ENCODE measurements at places on chromosomes 1 and 21.

DNA sequence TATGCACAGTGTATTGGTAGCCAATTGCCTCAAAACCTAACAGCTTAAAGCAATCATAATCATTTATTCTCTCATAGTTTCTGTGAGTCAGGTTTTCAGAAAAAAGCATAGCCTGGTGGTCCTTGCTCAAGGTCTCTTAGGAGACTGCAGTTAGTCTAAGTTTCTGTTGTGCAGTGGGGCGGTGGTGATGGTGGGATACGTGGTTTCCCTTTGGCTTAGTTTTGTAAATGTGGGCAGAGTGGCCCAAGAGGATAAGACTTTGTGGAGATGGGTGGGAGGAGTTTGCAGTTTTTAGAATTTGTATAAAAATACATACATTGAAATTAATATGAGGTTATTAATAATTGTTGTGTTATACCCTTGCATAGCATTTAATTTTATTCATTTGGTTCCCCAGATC is 68.6 kb downstream of the NOS1AP start:
- no peak for DNase-seq

DNA sequence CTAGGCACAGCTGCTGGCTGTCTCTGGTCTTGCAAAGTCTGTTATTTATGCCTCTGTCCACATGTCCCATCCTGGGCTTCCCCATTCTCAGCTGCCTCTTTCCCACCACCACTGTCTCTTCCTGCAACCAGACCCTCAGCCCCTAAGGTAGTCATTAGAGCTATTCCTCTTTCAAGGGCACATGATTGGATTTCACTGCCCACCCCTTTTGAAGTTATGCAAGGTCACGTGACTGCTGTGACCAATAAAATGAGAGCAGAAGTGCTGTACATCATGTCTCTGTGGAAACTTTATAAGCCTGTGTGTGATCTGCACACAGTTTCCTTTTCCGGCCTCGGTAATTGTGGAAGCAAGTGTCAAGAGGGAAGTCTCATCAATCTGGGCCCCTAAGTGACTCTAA is 136.6 kb upstream of the HMGB4 start:
- DNase-seq: no peak

GRCh38 chr1:106290805-106291501 is 765.5 kb upstream of the PRMT6 start:
- DNase-seq: no peak

- peak; percentile 91 for DNase-seq
Observed at GRCh38 chr1:8879922-8880676, 1.6 kb upstream of the ENO1 start.

DNA sequence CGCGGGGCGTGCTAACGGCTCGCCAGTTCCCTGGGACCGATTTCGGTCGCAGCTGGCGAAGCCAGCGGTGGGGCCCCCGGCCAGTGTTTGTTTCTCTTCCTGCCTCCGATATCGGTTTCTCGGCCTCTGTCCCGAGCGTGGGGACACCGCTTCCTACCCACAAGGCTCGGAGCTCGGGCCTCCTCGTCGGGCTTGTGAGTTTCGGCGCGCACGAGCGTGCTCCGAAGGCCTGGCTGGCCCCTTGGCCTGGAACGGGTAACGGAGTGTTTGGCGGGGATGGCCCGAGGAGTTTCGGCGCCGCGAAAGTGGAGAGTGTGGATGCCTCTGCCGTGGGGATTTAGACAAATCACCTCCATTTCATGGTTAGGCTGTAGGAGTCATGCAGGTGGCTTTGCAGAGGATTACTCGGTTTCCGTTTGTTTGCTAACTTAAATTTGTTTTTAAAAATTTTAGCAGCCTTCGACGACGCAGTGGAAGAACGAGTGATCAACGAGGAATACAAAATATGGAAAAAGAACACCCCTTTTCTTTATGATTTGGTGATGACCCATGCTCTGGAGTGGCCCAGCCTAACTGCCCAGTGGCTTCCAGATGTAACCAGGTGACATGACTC is 559 bp downstream of the RBBP4 start:
- no peak for DNase-seq

- no peak for DNase-seq
Observed at GRCh38 chr1:178025613-178026356, 55.9 kb upstream of the SEC16B start.

DNA sequence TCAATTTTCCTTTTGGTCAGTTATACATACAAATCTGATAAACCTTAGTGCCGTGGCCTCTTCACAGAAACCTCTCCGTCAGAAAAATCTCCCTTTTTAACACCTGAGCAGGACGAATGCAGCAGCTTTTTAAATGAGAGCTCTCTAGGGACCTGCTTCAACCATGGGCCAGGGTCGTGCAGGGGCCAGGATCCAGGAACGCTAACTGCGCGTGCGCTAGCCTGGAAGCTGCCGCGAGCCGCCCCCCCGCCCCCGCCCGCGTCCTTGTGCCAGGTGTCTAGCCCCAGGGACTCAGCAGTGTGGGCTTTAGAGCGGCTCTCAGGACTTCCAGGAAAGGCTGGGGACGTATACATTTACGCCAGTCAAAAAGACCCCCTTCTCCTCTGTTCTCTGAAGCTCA is 136.8 kb upstream of the FMN2 start:
- no peak for DNase-seq

DNA sequence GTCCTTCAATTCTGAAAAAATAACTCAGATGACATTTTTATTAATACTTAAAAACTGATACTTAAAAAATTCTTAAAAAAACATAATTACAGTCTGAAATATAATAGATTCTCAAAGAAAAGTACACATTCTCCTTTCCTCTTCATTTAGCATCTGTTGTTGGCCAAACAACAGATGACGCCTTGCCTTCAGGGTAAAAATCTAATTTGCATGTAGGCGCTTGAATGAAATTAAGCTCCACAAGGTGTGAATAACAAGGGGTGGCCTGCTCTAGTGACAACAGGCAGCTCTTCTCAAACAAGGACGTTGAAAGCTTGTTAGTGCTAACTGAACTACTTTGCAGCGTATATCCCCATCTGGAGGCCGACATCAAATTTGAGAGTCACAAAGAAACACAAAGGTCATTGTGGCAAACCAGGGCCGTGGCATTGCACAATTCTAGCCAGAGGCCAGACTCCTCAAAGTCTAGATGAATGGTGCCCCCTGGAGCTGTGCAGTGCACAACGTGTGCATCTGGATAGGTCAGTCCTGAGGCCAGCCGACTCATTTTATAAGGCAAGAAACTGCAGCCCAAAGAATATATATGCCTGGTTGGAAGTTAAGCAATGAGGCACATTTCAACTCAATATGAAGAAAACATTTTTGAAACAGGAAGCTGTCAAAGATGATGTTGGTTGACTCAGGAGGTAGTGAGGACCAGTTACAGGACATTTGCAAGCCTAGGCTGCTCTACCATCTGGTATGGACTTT is 459.2 kb upstream of the RUNX1 start:
- DNase-seq: peak; percentile 91

DNA sequence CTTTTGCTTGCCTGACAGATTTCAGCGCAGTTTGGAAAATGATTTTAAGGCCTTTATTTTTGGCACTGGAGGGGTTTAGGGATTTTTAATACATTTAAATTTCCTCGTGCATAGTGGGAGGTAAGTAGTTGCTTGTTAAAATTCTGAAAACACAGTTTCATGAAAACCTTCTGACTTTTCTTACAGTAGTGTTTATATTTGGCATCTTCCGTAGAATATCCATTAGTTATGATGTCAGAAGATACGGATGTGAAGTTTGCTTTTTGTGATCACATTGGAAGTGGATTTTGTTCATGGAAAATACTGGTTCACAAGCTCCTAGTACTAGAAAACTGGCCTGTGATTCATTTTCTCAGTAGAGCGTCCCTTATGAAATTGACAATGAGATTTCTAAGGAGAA is 1.3 kb downstream of the RABGAP1L start:
- DNase-seq: no peak

- no peak for DNase-seq
Observed at GRCh38 chr21:35468991-35469390, 419.9 kb upstream of the RUNX1 start.

- no peak for DNase-seq
Observed at GRCh38 chr1:206686478-206687249, 2.0 kb downstream of the MAPKAPK2 start.

DNA sequence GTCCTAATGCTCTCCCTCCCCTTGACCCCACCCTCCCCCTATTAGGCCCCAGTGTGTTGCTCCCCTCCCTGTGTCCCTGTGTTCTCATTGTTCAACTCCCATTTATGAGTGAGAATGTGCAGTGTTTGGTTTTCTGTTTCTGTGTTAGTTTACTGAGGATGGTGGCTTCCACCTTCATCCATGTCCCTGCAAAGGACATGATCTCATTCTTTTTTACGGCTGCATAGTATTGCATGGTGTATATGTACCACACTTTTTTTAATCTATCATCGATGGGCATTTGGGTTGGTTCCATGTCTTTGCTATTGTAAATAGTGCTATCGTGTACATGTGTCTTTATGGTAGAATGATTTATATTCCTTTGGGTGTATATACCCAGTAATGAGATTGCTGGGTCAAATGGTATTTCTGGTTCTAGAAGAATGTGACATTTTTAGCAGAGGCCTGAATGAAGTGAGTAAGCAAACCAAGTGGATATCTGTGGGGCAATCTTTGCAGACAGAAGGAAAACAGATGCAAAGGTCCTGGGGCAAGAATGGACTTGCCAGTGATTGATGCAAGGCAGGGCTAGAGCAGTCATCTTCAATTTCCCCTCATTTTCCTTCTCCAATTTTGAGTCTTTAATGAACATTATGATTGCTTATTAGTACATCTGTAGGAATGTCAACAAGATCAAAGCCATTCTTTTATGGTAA is 50.2 kb downstream of the UBE4B start:
- DNase-seq: peak; percentile 69

- DNase-seq: peak; percentile 67
Observed at GRCh38 chr1:158045639-158046038, 52.2 kb downstream of the KIRREL1 start.

DNA sequence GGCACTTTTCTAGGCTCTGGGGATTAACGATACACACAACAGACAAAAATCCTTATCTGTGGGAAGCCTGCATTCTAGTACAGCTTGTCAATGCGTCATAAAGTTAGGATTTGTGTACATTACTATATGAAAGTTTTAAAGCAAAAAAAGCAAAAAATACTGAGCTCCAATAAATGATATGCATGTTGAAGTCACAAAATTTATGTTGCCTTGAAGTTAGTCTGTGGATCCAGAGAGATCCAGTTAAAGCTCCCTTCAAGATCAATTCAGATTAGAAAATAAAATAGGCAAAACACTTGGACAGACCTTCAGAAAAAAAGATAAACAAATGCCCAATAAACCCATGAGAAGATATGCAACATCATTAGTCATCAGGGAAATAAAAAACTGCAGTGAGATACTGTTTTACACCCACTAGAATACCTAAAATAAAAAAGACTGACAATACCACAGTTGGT is 33.1 kb upstream of the KCNQ4 start:
- peak; percentile 70 for DNase-seq

Data from mesenchymal stem cell (in vitro differentiated cells and primary cell).